ENCODE measurements at places on chromosomes 4 and X. TPM values are rescaled to one million over a fixed set of nuclear protein-coding genes. Genes with fewer than 3 reads are reported as not detected.

GRCh38 chrX:153468008-153468580 is 2.3 kb downstream of the HAUS7 start:
- DNase-seq: no peak

Gene VGLL1
- 2.2 TPM for total RNA-seq

- DNase-seq: no peak
Measured at GRCh38 chr4:151358266-151358665, 32.9 kb upstream of the SH3D19 start.

- no peak for DNase-seq
Measured at GRCh38 chr4:140640150-140640748, 71.5 kb upstream of the UCP1 start.

Gene AMTN
- not detected for total RNA-seq

GRCh38 chr4:183157215-183157614 is 58.2 kb downstream of the WWC2 start:
- DNase-seq: no peak

GRCh38 chr4:25913056-25913850 is 767 bp upstream of the SMIM20 start:
- peak; percentile 71 for DNase-seq

Gene ASB12
- total RNA-seq: not detected

DNA sequence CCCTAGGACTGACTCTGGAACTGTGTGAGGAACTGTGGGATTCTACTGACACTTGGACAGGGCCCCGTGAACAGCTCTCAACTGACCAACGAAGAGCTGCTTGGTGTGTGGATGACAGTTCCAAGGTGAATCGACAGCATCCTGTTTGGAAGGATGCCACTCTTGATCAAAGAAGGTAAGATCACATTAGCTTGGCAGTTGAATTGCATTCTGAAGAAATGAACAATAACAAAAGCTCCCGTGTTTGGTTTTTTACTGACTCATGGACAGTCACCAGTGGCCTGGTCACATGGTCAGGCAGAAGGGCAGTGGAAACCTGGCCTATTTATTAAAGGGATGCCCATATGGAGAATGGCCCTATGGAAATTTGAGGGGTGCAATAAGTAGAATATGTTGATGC is 33.1 kb upstream of the GPR34 start:
- DNase-seq: no peak

GRCh38 chrX:46446727-46447378 is 98.4 kb downstream of the ZNF674 start:
- peak; percentile 89 for DNase-seq

- no peak for DNase-seq
Measured at GRCh38 chr4:104868958-104869357, 277.7 kb upstream of the TET2 start.

DNA sequence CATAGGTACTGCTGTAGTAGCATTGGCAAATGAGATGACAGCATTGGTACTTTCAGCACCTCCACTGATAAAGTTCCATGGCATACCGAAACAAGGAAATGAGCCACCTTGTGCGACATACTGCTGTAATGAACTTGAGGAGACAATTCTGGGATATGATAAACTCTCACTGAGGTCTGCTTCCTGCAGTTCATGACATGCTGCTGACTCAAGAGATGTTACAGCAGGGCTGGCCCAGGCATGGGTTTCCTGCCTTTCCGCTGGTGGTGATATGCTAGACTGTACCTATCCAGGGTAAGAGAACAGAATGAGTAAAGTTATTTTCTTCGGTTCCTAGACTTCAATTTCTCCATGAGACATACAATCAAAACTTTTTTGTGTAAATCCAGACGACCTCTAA is 17.1 kb downstream of the BEND2 start:
- DNase-seq: no peak

Gene PRKG2
- 1.4 TPM for total RNA-seq

Gene UGT2B17
- 0.38 TPM for total RNA-seq

DNA sequence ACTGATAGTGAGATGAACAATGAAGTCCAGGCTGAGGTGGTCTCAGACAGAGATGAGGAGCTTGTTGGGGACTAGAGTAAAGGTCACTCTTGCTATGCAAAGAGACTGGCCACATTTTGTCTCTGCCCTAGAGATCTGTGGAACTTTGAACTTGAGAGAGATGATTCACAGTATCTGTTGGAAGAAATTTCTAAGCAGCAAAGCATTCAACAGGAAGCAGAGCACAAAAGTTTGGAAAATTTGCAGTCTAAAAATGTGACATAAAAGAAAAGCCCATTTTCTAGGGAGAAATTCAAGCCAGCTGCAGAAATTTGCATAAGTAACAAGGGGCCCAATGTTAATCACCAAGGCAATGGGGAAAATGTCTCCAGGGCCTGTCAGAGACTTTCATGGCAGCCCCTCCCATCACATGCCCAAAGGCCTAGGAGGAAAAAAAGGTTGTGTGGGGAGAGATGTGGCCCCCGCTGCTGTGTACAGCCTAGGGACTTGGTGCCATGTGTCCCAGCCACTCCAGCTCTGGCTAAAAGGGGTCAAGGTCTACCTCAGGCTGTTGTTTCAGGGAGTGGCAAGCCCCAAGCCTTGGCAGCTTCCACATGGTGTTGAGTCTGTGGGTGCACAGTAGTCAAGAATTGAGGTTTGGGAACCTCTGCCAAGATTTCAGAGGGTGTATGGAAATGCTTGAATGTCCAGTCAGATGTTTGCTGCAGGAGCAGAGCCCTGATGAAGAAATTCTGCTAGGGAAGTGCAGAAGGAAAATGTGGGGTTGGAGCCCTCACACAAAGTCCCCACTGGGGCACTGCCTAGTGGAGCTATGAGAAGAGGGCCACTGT is 262.8 kb downstream of the DKK2 start:
- no peak for DNase-seq

Gene UGT2B15
- not detected for total RNA-seq

- no peak for DNase-seq
Measured at GRCh38 chr4:139801895-139802294, 136.3 kb downstream of the MGST2 start.

DNA sequence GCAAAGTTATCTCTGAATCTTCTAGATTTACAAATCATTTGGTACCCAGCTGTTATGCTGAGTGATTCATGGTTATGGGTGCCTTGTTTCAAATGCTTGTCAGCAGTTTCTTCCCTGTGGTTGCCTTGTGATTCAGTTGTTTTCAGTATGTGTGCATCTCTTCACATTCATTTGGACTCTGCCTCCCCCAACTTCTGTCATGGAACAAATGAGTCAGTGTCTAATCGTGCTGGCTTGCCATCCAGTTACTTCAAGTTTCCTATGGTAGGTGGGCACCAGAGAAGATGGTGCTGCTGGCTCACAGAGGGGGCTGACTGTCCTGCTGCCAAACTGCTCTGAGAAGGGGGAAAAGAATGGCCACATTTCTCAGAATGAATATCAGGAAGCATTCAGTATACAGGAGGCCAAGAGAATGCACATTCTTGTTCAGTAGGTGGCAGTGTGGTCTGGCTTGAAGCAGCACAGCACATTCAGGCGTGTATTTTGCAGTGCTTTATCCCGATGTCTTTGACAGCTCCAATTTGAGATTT is 260.9 kb downstream of the GLUD2 start:
- peak; percentile 14 for DNase-seq

Gene PITX2
- 3.2 TPM for total RNA-seq

DNA sequence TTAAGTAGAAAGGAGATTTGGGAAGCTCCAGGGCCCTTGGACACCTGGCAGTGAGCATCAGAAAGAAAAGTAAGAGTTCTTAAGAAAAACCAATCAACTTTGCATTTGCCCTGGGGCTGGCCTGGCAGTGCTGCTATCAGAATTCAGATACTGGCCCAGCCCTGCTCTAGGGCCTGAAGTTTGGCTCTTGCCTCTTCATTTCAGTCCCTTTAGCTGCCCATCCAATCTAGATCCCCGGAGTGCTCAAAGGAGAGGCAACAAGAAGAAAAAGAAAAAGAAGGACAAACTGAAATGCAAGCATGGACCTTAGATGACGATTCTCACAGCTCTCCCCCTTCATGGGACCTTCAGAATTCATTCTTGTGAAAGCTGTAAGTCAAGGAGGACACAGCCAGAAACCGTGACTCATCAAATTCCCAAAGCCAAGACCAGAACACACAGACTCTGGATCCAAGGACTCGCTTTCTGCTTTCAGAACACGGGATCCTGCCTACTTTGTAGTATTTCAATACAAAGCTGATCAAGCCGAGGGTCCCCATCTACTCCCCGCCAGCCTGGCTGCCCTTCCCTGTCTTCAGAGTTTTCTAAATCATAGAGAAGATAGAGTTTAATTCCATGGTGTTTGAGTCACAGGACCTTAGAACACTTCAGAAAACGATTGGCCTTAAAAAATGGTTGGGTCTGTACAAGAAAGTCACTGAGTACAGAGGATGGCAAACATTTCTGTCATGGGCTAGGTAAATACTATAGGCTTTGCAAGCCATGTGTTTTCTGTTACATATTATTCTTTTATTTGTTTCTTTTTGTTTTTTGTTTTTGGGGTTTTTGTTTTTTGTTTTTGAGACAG is 103.7 kb downstream of the RBM47 start:
- peak; percentile 70 for DNase-seq

Gene TMEM154
- total RNA-seq: 11.0 TPM

Gene SRPK3
- total RNA-seq: 1.1 TPM

Gene UGT2B11
- total RNA-seq: not detected

DNA sequence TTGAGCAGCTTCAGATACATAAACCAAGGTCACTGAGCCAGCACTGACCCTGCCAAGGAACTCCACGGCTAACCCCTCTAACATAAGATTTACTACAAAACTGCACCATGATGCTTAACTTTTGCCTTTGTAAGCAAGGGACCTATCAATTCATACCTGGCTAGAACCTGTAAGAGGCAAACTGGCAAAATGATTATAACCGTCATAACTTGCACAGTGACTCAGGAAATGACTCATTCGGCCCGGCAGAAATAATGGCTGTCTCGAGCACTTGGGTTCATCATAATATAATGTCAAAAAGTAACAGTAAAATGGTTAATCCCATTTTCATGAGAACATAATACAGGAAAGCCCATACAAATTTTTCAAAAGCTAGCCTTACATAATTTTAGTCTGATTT is 17.2 kb downstream of the RASGEF1B start:
- DNase-seq: no peak

Data from kidney (tissue), 22 donors.